ENCODE measurements at places on chromosomes 5 and 9.
A peak's percentile ranks its signal among the peaks of the same experiment; 100 is the strongest.

GRCh38 chr9:73806876-73807275 is 655.2 kb downstream of the ANXA1 start:
- peak; percentile 22 for DNase-seq

GRCh38 chr5:68193481-68194036 is 22.0 kb upstream of the PIK3R1 start:
- peak; percentile 30 for DNase-seq

GRCh38 chr9:91494751-91495150 is 71.1 kb upstream of the NFIL3 start:
- no peak for DNase-seq

DNA sequence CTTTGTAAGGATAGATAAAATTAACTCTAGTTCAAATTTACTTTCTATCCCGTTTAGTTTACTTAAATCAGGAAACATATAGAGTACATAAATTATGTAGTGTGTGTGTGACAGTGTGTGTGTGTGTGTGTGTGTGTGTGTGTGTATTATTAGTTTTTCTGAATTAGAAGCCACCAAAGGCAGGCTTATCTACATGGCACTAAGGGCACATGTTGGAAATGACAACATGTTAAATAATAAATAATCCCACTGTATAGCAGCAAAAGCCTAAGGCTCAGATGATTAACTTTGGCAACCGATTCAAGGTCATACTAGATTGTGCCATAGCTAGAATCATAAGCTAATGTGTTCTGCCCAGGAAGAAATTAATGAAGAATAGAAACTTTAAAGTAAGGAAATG is 54.6 kb downstream of the MEGF9 start:
- no peak for DNase-seq

- peak; percentile 16 for DNase-seq
Observed at GRCh38 chr9:135343837-135344522, 135.6 kb upstream of the PPP1R26 start.

DNA sequence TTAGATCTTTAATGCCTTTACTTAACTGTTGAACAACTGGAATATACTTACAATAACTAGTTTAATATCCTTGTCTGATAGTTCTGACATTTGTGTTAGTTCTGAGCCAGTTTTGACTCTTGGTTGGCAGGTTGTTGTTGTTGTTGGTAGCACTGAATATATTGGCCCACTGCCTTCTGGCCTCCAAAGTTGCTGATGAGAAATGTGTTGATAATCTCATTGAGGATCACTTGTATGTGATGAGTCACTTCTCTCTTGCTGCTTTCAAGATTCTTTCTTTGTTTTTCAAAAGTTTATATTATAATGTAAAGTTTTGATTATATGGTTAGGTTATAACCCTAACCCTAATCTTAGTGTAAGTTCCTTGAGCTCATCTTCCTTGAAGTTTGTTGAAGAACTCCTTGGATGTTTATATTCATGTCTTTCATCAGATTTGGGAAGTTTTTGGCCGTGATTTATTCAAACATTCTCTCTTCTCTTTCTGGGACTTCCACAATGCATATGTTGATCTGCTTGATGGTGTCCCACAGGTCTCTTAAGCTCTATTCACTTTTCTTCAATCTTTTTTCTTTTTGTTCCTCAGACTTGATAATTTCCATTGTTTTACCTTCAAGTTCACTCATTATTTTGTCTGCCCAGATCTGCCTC is 149.7 kb downstream of the FGF18 start:
- no peak for DNase-seq

GRCh38 chr5:80618438-80618837 is 36.0 kb upstream of the MSH3 start:
- no peak for DNase-seq

- DNase-seq: no peak
Observed at GRCh38 chr9:114467226-114467750, 38.0 kb downstream of the WHRN start.

GRCh38 chr5:5351288-5351979 is 71.0 kb upstream of the ICE1 start:
- DNase-seq: peak; percentile 48

DNA sequence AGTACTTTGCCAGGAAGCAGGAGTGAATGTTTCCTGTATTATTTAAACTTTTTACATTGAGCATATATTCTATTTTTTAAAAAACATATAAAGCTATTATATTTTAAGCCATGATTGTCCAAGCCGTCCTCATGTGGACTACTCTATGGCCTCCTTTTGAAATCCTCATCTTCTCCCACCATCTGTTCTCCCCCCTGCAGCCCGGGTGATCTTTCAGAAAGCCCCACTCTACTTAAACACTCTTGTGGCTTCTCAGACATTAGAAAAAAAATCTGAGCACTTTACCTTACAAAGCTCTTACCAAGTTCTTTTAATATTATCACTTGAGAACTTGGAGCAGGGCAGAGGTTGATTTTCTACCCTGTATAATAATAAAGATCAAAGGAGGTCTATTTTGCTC is 95.4 kb downstream of the CAVIN4 start:
- DNase-seq: no peak

DNA sequence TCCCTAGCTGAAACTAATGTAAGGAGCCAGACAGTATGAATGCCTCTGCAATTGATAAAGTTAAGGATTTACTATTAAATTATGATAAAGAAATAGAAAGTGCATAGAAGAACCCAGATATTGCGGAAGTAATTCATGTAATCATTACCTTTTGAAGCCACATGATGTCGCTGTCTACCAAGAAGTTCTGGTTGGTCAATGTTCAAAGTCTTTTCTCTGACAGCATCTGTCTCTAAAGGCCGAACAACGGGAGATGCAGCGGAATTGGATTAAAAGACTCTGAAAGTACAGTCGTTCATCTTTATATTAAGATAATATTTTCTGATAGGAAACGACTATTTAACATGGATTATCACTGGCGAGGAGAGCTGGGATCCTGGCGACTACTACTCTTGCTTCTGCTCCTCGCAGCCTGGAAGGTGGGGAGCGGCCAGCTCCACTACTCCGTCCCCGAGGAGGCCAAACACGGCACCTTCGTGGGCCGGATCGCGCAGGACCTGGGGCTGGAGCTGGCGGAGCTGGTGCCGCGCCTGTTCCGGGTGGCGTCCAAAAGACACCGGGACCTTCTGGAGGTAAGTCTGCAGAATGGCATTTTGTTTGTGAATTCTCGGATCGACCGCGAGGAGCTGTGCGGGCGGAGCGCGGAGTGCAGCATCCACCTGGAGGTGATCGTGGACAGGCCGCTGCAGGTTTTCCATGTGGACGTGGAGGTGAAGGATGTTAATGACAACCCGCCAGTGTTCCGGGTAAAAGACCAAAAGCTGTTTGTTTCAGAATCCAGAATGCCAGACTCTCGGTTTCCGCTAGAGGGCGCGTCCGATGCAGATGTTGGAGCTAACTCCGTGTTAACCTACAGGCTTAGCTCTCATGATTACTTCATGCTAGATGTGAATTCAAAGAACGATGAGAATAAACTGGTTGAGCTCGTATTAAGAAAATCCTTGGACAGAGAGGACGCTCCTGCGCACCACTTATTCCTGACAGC is at the start of gene PCDHA8:
TSS of gene PCDHA8 (plus strand) at position 210 of the 985 bp plus-strand sequence. CDS start at position 345, 135 bp downstream.
- no peak for DNase-seq

DNA sequence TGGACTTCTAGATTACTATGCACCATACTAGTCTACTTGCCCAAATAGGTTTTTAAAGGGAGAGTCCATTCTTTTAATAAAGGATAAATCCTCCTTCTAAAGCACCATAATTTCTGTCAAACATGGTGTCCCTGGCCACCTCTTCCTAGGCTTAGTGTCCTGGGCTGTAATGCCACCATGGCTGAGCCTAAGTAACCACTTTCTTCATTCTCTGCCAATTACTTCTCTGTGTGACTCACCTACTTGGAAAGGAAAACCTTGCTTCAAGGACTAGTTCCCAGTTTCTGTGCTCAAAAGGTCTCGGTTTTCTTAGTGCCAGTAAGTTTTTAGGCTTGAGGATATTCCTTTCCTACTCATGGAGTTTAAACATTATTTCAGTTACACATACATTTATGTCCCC is 273.4 kb downstream of the DENND1A start:
- peak; percentile 51 for DNase-seq

- no peak for DNase-seq
Observed at GRCh38 chr5:32014096-32014745, 159.9 kb downstream of the GOLPH3 start.

- peak; percentile 5 for DNase-seq
Observed at GRCh38 chr5:81486711-81487110, 92.8 kb upstream of the ACOT12 start.

DNA sequence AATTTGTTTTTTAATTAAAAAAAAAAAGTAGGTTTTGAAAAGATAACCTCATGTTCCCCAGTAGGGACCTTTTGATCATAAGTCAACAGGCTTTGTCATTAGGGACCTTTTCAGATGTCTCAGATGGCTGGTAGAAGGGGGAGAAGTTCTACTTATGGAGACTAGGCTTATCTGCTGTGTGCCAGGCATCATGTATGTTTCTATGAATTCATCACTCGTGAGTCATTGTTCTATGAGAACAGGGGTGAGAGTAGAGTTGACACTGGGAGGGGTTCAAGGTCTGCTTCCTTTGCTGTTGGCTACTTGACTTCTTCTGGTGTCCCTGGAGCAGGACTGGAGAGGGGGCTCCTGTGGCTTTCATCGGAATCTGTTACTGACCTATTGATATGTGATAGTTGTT is 138.8 kb downstream of the KDM4C start:
- DNase-seq: peak; percentile 18

- no peak for DNase-seq
Observed at GRCh38 chr5:152393441-152393840, 11.6 kb downstream of the NMUR2 start.

GRCh38 chr5:170182491-170182890 is 50.3 kb upstream of the C5orf58 start:
- no peak for DNase-seq

- DNase-seq: peak; percentile 79
Observed at GRCh38 chr5:89556215-89556913, 673.4 kb upstream of the MEF2C start.

GRCh38 chr9:107638521-107639310 is 149.1 kb upstream of the KLF4 start:
- DNase-seq: peak; percentile 90

- no peak for DNase-seq
Observed at GRCh38 chr9:127382541-127382940, 14.4 kb upstream of the SLC2A8 start.

GRCh38 chr9:94085062-94085639 is 887 bp downstream of the PTPDC1 start:
- DNase-seq: no peak

GRCh38 chr5:38655691-38656090 is 99.2 kb upstream of the LIFR start:
- DNase-seq: no peak

- peak; percentile 47 for DNase-seq
Observed at GRCh38 chr5:134837530-134838181, 8.1 kb upstream of the C5orf24 start.

DNA sequence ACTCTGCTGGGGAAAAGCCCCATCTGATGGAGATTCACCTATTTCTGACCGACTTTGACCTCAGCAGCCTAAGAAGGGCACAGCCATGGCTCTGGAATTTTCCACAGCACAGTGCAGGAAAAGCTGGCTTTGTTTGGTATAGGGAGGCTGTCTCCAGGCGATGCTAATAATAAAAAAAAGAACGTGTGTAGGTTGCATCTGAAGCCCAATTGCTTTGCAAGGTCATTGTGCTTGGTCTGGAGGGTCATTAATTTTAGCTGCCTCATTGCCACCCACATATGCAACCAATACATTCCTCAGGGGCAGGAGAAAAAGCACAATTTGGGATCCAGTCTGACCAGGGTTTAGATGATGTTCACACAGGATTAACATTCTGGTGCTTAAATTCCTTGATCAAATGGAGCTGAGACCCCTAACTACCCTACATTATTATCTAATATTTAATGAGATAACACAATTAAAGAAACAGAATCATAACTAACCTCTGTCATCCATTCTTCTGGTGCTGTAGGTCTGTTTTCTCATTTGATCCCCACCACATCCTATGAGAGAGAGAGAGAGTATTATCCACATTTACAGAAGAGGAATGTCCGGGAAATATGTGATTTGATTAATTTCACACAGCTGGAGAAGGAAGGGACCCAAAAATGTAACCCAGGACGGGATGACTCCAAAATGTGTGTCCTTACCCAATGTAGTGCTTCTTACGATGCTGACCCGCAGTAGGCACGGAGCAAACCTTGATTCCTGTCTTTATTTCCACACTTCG is 175.9 kb downstream of the RFK start:
- no peak for DNase-seq

- peak; percentile 33 for DNase-seq
Observed at GRCh38 chr5:157778121-157778805, 34.8 kb downstream of the LSM11 start.

- peak; percentile 30 for DNase-seq
Observed at GRCh38 chr9:72352911-72353388, 12.1 kb downstream of the ZFAND5 start.

DNA sequence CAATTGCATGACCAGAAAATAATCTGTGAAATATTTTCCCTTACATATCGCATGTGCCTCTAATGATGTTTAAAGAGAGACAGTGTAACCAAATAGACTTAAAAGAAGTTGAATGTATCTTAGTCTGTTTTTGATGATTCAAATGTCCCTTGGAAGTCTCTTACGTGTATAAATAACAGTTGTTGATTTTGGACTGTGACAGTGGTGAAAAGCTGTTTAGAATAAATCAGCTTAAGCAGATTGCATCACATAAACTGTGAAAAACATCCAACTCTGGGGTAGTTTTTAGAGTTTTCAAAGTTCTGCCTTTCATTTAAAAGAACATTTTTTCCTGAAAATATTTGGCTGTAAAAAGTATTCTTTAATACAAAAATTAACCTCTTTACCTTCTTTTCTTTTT is 301.1 kb downstream of the PRR16 start:
- peak; percentile 36 for DNase-seq

DNA sequence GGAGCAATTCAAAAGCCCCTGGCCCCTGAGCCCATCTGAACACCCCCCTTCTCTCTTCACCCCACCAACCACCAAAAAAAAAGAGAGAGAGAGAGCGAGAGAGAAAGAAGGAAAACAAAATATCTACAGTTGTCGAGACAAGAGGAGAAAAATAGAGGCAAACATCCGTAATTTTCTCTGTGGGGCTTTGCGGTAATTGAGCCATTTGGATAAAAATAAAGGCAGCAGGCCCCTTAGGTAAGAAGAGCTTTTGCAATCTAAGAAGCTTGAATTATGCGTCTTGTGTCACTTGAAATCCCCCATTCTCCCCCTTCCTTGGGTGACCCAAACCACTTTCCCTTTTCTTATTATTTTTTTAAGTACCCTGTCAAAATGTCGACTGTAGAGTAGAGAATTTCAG is 35.5 kb upstream of the FUBP3 start:
- DNase-seq: no peak

Measured in fibroblast of the aortic adventitia (primary cell).